ENCODE measurements at places on chromosomes 16 and 17.

DNA sequence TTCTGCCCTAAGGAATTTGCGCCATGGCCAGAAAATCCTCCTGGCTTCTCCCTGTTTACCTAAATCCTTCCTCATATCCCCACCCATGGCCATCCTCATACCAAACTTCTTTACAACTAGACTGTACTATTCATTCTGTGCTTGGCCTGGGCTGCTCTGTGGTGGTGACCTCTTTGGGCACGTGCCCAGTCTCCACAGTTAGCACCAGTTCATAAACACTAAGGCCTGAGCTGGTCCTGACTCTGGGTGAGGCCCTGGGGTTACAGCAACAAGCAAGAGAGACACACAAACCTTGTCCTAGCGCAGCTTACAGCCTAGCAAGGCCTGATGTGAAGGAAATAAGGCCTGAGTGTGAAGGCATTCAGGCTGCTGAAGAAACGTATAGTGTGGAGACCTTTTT lies 3.1 kb upstream of the ATXN7L3 start:
- no peak for DNase-seq

- no peak for DNase-seq
Observed at GRCh38 chr17:63002625-63003024, 36.6 kb downstream of the TANC2 start.

- DNase-seq = no peak
Observed at GRCh38 chr17:27518545-27519521, 62.6 kb downstream of the KSR1 start.

GRCh38 chr17:3929181-3929580 lies 12.9 kb upstream of the P2RX1 start:
- no peak for DNase-seq

DNA sequence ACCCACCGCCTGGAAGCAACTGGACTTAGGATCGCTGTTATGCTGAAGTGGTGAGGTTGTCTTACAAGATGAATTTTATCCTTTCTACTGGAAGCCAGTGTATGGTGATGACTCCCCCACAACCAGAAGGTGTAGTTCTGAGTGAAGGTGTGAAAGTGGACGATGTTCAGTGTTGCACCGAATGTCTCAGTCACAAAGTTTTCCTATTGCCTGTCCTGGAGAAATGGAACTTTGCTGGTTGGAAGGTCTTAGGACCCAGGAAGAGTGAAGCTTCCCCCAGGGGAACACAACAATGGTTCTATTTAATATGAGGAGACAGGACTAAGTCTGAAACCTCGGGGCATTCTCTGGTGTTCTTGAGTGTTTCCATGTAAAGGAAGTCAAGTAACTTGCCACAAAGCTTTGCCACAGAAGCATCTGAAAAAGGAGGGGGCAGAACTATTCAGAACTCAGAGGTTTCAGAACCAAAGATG lies 44.2 kb downstream of the USP22 start:
- DNase-seq = no peak
